Naive B cell (primary cell): ENCODE measurements at places on chromosomes 13 and 19.

GRCh38 chr19:5055457-5055776, 86.5 kb downstream of the KDM4B start:
- DNase-seq: no peak
- peaks cover 23% of the 10 kb centered on the region for H3K4me1 ChIP-seq
- no peaks in the 10 kb centered on the region for H3K27me3 ChIP-seq
- peak overlapping the region; percentile 49 for H3K27ac ChIP-seq
- H3K36me3 ChIP-seq: no peaks in the 10 kb centered on the region

DNA sequence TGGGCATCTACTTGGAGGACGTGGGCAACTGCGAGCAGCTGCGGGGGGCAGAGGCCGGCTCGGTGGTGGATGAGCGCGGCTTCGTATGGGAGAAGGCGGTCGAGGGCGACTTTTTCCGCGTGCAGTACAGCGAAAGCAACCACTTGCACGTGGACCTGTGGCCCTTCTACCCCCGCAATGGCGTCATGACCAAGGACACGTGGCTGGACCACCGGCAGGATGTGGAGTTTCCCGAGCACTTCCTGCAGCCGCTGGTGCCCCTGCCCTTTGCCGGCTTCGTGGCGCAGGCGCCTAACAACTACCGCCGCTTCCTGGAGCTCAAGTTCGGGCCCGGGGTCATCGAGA, 10.3 kb upstream of the STRN4 start:
- no peak overlapping the region for H3K27ac ChIP-seq
- no peak for DNase-seq
- H3K4me3 ChIP-seq: no peak overlapping the region
- peaks cover 15% of the 10 kb centered on the region for H3K4me1 ChIP-seq
- H3K27me3 ChIP-seq: no peaks in the 10 kb centered on the region

DNA sequence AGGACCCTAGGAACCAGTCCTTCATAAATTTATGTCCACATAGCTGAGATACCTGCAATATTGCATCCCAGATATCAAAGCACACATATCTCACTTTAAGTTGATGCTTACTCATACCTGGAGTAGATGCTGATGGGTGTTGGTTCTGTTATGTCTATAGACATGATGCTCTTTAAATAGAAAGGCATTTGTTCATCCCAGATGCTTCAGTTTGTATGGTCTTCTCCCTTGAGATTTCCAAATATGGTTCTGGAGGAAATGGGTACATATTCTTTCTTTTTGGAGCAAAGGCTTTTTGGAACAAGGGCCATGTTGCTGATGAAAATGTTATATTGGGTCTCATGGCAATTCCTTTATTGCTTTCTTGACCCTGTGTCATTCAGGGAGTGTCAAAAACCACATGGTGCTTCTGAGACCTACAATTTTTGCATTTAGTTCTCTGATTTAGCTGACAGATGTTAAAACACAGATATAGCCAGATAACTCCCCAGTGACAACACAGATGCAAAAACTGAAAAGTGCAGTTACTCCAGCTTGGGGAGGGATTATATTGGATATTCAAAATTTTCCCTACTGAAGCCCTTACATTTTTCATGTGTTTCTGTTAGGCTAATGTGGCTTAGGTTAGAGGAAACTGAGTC, 211.4 kb downstream of the KCNRG start:
- no peak overlapping the region for H3K4me3 ChIP-seq
- no peak for DNase-seq
- no peak overlapping the region for H3K27ac ChIP-seq
- no peaks in the 10 kb centered on the region for H3K36me3 ChIP-seq
- H3K27me3 ChIP-seq: no peaks in the 10 kb centered on the region
- H3K4me1 ChIP-seq: peaks cover 9% of the 10 kb centered on the region

DNA sequence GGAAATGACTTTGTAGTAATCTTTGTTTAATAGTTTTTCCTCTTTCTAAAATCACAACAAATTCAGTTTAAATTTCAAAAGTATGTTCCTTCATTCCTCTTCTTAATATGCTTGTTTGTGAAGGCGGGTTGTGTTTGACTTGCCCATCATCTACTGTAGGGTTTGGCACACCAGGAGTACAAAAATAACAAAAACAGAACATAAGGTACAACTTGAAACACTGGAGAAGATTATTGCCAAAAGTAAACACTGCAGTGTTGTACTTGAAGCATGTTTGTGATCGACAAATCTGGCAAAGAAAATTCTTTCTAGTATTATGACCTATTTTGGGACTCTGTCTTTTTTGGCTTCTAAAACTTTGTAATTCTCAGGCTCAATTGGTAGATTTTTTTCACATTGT, 518.6 kb downstream of the SLITRK5 start:
- H3K27me3 ChIP-seq: no peaks in the 10 kb centered on the region
- H3K4me3 ChIP-seq: no peak overlapping the region
- no peaks in the 10 kb centered on the region for H3K4me1 ChIP-seq
- DNase-seq: no peak
- H3K27ac ChIP-seq: no peak overlapping the region

- peaks cover 9% of the 10 kb centered on the region for H3K27me3 ChIP-seq
- no peak overlapping the region for H3K4me3 ChIP-seq
- DNase-seq: no peak
- peaks cover 8% of the 10 kb centered on the region for H3K4me1 ChIP-seq
- no peak overlapping the region for H3K27ac ChIP-seq
- no peaks in the 10 kb centered on the region for H3K36me3 ChIP-seq
Measured at GRCh38 chr13:111973605-111974340, 93.2 kb upstream of the SOX1 start.

DNA sequence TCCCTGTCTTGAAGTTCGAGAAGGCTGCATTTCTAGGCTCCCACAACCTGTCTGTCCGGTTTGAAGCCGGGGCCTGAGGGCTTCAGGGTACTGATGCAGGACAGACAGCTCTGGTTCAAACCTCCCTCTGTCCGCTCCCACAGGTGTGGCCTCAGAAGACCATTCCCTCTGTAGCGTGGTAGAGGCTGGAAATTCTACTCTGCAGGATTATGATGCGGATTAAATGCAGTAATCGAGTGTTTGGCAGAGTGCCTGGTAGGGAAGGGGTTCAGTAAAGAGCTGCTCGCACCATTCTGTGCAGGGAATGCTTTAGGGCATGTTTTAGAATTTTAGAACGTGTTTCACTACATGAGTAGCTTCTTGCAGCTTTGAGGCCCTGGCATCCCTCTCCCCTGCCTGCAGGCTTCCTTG, 30.5 kb downstream of the PPP1R37 start:
- H3K4me1 ChIP-seq: peaks cover 78% of the 10 kb centered on the region
- no peaks in the 10 kb centered on the region for H3K27me3 ChIP-seq
- H3K36me3 ChIP-seq: no peaks in the 10 kb centered on the region
- H3K27ac ChIP-seq: no peak overlapping the region

DNA sequence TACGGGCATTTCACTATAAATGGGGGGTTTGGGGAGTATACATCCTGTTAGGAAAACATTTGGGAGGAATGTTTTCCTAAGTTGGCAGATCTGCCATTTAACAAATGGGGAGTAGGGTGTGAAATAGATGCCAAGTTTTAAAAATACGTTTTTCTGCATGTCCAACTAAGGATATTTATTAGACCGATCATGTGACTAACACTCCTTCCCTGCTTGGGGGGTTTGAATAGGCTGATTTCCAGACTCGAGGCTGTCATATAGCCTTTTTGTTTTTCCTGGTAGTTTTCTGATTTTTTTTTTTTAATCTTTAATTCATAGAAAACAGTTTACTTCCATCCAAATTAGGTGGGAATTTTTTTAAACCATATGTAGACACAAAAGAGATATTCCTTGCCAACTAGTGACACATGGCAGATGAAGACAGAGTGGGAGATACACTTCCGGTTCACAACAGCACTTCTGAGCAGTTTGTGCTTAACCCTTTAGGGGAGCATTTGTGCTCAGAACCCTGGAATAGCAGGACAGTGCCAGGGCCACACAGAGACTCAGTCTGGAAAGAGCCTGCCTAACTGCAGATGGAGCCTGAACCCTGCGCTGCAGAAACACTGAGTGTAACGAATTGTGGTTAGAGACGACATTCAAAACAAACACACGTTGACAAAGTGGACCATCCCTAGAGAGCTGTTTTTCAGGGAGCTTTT, 5.6 kb upstream of the GATAD2A start:
- no peaks in the 10 kb centered on the region for H3K36me3 ChIP-seq
- no peaks in the 10 kb centered on the region for H3K27me3 ChIP-seq
- H3K4me1 ChIP-seq: peaks cover 15% of the 10 kb centered on the region

DNA sequence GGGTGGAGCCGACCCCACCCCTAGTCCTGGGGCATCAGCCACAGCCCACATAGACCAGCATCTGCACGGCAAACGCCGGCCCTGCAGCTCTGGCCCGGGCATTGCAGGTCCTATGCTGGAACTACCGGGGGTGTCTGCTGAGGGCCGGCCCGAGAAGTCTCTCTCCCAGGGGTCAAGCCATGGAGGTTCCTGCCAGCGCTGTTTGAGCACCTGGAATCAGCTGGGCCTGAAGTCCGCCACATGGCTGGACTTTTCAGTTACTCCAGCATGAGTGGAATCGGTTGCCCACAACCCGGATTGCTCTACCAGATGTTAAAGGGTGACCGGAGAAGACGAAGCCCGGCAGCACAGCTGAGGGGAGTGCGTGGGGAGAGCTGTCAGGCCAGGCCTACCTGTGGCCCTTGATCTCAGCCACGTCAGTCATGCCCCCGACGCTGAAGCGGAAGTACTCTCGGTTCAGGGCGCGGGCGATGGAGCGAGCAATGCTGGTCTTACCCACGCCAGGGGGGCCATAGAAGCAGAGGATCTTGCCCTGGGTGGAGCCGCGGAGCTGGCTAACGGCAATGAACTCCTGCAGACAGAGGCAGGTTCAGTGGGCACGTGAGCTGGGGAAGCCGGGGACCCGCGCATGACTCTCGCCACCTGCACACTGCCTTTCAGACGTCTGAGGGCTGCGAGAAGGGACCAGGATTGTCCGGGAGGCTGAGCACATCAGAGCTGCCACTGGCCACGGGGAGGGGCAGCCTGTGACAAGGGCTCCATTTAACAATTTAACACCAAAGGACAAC, 8.7 kb downstream of the RPL36 start:
- H3K27ac ChIP-seq: peak overlapping the region; percentile 60
- DNase-seq: no peak
- H3K4me3 ChIP-seq: no peak overlapping the region
- no peaks in the 10 kb centered on the region for H3K27me3 ChIP-seq
- no peaks in the 10 kb centered on the region for H3K36me3 ChIP-seq

- H3K4me3 ChIP-seq: no peak overlapping the region
- DNase-seq: no peak
- H3K36me3 ChIP-seq: no peaks in the 10 kb centered on the region
- H3K27ac ChIP-seq: no peak overlapping the region
- H3K4me1 ChIP-seq: no peaks in the 10 kb centered on the region
Measured at GRCh38 chr13:109231888-109232287, 554.5 kb downstream of the IRS2 start.

- no peaks in the 10 kb centered on the region for H3K36me3 ChIP-seq
- H3K4me1 ChIP-seq: peaks cover 33% of the 10 kb centered on the region
- DNase-seq: peak; percentile 37
Measured at GRCh38 chr19:45638930-45639729, at the start of gene EML2. Gene EML2, minus strand, starts transcription at chr19:45639397. Its CDS starts 21 bp downstream, at chr19:45639376.

DNA sequence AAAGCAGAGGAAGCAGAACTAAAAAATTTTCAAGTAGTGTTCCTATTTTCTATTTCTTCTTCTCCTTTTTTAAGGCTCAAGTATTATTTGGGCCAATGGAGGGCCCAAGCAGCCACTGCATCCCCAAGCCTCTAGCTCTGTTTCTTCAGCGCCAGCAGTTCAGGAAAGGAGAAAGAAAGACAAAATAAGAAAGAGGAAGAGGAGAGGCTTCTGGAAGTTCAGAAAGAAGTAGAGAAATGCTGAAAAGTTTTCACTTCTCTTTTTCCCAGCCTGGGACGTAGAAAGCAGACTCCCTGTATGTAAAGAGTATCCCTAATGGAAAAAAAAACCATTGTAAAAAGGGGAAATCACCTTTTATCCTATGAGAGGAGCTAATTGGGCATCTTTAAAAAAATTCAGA, 165.5 kb upstream of the KLF12 start:
- peaks cover 12% of the 10 kb centered on the region for H3K4me1 ChIP-seq
- no peaks in the 10 kb centered on the region for H3K36me3 ChIP-seq
- no peak overlapping the region for H3K27ac ChIP-seq
- H3K27me3 ChIP-seq: no peaks in the 10 kb centered on the region
- peak overlapping the region; percentile 49 for H3K4me3 ChIP-seq

GRCh38 chr13:39226359-39226758, 188.1 kb downstream of the NHLRC3 start:
- H3K4me1 ChIP-seq: no peaks in the 10 kb centered on the region
- DNase-seq: no peak
- no peak overlapping the region for H3K27ac ChIP-seq

GRCh38 chr13:32426191-32426989, 1.5 kb downstream of the N4BP2L1 start:
- peaks cover 51% of the 10 kb centered on the region for H3K4me1 ChIP-seq
- DNase-seq: peak; percentile 71
- no peaks in the 10 kb centered on the region for H3K27me3 ChIP-seq
- H3K4me3 ChIP-seq: peak overlapping the region; percentile 99
- peaks cover 8% of the 10 kb centered on the region for H3K36me3 ChIP-seq
- peak overlapping the region; percentile 100 for H3K27ac ChIP-seq

GRCh38 chr19:289651-290371, 1.4 kb downstream of the PLPP2 start:
- H3K27me3 ChIP-seq: peaks cover 65% of the 10 kb centered on the region
- no peak for DNase-seq
- H3K36me3 ChIP-seq: no peaks in the 10 kb centered on the region
- no peak overlapping the region for H3K4me3 ChIP-seq
- H3K4me1 ChIP-seq: peaks cover 18% of the 10 kb centered on the region
- no peak overlapping the region for H3K27ac ChIP-seq

DNA sequence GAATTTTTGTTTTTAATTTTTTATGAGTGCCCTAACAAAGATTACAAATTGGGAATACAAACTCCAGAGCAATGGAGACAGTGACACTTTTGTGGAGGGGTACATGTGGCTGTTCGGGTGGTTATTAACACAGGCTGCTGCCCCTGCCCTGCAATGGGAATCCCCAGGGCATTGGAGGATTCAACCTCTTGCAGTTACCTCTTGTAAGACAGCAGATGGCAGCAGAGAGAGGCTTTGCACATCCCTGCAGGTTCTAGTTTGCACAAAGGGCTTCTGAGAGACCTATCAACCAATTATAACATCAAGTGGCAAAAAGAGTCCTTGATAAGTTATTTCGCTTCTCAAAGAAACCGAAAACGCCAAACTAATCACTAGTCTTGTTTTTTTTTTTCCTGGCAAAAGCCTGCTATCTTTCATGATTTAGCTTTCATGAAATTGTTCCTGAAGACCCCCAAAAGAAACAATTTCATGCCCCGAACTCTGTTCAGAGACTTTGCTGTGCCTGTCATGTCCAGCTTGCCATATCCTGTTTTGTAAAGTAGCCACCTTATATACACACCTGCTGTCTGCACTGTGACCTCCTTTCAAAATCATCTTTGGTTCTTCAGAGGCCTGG, 10.4 kb downstream of the GJB2 start:
- no peak overlapping the region for H3K4me3 ChIP-seq
- DNase-seq: peak; percentile 60
- no peak overlapping the region for H3K27ac ChIP-seq
- H3K36me3 ChIP-seq: peaks cover 7% of the 10 kb centered on the region
- peaks cover 40% of the 10 kb centered on the region for H3K27me3 ChIP-seq
- H3K4me1 ChIP-seq: peaks cover 2% of the 10 kb centered on the region

- H3K27me3 ChIP-seq: no peaks in the 10 kb centered on the region
- no peak overlapping the region for H3K27ac ChIP-seq
- H3K4me3 ChIP-seq: no peak overlapping the region
- peaks cover 7% of the 10 kb centered on the region for H3K36me3 ChIP-seq
Measured at GRCh38 chr19:33468361-33469170, 53.0 kb downstream of the PEPD start.
